MV-4-11 (cell line): ENCODE measurements at places on chromosomes 11 and 22.

DNA sequence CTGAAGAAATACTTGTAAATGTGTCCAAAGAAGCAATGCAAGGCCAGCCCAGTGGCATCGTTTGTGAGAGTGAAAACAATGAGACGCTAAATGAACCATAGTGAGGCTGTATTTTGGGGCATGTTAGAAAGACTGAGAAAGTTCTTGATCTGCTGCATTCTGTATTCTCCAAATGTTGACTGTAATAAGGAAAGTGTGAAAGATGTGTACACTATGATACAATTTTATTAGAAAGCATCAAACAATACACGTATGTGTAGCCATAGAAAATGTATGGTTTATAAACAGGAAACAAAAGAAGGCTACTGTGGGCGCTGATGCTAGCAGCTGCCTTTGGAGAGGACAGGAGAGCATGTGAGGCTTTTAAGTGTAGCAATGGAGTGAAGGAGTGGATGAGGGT is 233.5 kb upstream of the E2F8 start:
- DNase-seq: no peak

DNA sequence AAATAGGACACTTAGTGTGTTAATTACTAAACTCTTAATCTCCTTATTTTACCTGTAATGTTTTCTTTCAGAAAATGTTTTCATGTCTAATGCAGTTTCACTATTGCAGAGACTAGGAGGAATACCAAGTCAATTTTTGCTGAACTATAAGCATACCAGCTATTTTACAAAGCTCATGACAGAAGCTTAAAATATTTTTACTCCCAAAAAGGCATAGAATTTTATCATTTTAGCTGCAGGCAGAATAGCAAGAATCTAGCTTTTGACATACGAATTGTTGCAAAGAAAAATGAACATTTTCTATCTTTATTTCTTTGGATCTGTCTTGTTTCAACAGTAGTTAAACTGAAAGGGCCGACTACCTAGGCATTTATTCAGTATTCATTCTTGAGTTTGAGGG is 366.9 kb downstream of the FAT3 start:
- no peak for DNase-seq

DNA sequence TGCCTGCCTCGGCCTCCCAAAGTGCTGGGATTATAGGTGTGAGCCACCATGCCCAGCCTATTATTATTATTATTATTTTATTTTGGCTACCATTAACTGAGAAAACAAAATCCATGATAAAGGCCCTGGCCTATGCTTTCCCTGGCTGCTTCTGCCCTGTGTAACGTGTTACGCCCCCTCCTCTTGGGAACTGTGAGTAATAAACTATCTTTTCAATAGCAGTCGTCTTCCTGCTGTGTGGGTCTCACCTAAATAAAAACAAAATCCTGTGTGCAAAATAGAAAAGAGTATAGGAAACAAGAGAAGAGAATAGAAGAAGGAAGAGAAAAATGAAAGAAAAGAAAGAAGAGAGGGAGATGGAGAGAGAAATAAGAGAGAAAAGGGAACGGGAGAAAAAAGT is 237.0 kb downstream of the MIAT start:
- no peak for DNase-seq

DNA sequence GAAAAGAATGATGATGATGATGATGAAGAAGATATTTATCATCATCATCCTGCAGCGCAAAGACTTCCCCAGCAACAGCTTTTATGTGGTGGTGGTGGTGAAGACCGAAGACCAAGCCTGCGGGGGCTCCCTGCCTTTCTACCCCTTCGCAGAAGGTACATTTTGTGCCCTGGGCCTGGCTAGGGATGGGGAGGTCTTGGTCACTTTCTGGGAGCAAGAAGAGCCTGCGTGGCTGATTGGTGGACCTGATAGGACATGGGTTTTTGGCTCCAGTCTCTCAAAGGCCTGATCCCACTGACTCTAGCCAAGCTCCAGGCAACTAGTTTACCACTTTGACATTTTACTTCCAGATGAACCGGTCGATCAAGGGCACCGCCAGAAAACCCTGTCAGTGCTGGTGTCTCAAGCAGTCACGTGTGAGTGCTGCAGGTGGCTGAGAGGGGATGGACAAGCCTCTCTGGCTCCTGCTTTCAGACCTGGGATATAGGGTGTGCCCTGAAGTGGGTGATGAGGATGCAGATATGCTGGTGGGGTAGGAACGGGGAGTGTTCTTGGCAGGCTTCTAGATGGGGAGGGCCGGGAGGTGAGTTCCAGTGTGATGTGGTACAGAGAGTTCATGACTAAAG is 5.3 kb downstream of the SIDT2 start:
- no peak for DNase-seq

DNA sequence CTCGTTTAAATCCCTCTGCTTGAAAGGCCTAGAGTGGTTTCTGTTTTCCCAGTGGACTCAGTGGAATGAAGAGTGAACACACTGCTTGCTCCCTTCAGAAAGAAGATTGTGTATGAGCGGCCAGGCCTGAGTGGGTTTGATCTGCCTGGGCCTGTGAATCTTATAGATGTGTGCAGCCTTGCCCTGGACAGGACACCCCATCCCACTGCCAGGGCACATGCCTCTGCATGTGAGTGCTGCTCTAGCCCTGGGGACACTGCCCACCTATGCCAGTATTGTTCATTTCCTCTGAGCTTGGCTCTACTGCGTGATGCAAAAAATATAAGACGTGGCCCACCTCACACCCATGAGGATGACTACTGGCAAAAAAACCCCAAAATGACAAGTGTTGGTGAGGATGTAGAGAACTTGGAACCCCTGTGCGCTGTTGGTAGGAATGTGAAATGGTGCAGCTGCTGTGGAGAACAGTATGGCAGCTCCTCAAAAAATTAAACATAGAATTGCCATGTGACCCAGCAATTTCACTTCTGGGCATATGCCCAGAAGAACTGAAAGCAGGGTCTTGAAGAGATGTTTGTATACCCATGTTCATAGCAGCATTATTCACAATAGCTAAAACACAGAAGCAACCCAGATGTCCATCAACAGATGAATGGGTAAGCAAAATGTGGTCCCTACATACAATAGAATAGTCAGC is 27.3 kb upstream of the NECTIN1 start:
- no peak for DNase-seq

GRCh38 chr11:12196308-12196707 is 85.9 kb downstream of the MICAL2 start:
- DNase-seq: no peak

DNA sequence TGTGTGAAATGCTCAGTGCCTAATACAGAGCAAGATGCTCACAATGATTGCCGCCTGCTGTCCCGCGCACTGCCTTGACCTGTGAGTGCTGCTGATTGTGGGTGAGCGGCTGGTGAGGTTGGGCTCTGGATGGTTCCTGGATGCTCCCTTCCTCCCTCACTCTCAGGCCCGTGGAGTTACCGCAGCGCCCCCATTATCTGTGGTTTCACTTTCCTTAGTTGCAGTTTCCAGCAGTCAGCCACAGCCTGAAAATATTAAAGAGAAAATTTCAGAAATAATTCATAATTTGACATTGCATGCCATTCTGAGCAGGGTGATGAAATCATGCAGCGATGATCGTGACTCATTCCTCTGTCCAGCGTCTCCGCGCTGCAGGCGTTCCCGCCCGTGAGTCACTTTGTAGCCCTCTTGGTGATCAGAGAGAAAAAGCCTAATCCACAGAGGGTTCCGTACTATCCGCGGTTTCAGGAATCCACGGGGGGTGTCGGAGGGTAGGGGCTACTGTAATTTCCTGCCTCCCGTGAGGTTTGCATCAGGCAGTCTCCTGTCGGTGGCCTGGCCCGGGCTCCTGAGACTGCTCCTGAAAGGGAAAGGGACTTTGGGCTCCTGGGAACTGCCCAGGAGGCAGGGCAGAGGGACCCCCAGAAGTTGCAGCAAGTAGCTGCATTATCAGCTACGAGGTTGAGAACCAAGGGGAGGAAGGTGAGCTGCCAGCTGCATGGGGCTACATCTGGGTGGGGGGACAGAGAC is 10.6 kb downstream of the RPL3 start:
- DNase-seq: peak; percentile 90

DNA sequence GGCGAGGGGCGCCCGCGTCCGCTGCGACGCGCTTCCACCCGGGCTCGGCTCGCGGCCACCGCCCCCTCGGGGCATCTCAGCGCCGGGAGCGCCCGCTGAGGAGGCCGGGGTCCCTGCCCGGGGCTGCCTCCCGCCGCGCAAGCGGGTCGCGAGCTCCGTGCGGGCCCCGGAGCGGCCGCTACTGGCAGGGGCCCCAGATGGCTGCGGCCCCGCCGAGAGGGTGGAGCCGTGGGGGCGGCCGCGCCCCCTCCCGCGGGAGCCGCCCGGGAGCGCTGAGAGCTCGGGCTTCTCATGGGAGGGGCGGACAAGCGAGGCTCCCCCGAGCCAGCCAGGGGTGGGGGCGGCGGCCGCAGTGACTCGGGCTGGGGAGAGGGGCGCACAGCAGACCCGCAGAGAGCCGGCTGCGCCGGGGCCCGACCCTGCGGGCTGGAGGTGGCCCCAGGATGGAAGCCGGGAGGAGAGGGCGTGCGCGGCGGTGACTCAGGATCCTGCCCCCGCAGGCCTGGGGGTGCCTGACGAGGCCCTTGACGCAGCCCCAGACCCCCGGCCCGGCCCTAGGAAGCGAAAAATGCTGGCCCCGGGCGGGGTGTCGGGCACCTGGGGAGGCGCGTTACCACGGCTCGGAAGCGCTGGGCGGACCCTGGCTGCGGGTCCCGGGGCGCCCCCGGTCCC is 603 bp upstream of the ZFTA start:
- DNase-seq: no peak

DNA sequence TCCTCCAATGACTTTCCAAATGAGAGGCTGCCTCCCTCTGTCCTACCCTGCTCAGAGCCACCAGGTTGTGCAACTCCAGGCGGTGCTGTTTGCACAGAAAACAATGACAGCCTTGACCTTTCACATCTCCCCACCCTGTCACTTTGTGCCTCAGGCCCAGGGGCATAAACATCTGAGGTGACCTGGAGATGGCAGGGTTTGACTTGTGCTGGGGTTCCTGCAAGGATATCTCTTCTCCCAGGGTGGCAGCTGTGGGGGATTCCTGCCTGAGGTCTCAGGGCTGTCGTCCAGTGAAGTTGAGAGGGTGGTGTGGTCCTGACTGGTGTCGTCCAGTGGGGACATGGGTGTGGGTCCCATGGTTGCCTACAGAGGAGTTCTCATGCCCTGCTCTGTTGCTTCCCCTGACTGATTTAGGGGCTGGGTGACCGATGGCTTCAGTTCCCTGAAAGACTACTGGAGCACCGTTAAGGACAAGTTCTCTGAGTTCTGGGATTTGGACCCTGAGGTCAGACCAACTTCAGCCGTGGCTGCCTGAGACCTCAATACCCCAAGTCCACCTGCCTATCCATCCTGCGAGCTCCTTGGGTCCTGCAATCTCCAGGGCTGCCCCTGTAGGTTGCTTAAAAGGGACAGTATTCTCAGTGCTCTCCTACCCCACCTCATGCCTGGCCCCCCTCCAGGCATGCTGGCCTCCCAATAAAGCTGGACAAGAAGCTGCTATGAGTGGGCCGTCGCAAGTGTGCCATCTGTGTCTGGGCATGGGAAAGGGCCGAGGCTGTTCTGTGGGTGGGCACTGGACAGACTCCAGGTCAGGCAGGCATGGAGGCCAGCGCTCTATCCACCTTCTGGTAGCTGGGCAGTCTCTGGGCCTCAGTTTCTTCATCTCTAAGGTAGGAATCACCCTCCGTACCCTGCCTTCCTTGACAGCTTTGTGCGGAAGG is 2.9 kb downstream of the APOC3 start:
- DNase-seq: no peak

DNA sequence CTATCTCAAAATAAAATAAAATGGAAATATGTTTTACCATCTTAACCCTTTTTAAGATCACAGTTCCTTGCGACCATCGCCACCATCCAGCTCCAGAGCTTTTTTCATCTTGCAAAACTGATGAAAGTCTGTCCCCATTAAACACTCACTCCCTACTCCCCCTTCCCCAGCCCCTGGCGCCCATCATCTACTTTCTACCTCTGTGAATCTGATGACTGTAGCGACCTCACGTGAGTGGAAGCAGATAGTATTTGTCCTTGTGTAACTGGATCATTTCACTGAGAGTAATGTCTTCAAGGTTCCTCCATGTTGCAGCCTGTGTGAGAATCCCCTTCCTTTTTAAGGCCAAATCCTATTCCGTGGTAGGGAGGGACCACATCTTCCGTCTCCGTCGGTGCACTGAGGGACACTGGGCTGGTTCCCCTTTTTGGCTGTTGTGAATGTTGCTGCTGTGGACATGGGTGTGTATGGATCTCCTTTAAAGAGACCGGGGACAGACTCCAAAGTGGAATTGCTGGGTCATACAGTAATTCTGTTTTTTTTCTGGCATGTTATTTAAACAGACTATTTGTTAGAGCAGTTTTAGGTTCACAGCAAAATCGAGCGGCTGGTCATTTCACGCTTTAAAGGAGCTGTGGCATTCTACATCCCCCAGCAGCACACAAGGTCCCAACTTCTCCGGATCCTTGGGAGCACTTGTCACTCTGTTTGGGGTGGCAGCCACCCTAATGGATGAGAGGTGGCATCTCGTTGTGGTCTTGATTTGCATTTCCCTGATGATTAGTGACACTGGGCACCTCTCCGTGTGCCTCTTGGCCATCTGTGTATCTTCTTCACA is 120.0 kb downstream of the KCNQ1 start:
- no peak for DNase-seq

- DNase-seq: no peak
Measured at GRCh38 chr11:47109727-47110246, 66.9 kb downstream of the ARFGAP2 start.

GRCh38 chr22:28597665-28598064 is 82.0 kb downstream of the TTC28 start:
- DNase-seq: no peak

DNA sequence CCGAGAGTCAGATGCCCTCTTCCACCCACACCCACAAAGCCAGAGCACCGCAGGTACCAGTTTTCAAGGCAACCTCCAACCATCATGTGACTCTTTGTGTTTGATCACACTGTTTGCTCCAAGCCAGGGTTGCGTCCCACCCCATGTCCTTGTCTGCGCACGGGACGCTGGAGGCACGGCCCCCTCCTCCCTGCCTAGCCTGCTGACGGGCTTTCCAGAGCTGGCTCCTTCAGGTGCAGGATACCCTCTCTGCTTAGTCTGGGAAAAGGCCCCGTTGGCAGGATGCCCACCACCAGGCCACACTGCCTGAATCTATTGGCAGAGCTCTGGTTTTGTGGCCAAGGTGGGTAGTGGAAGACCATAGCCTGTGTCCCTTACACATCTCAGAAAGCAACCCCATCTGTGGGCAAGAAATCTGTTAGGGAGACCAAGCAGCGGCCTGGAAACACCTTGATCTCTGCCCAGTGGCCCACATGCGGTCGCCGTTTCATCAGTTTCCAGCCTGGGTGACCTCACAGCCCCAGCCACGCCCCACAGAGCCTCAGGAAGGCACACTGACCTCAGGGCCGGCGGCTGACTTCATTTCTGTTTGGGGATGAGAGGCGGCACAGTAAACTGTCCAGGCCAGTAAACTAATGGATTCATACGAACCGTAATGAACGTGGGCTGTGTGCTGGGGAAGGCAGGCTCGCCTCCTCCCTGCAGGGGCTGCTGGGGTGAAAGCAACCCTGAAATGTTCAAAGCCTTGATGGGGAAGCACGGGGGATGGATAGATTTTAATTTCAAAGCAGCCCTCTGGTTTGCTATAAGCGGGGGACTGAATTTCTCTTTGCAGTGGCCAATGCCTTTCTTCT is 25.8 kb downstream of the CDPF1 start:
- DNase-seq: no peak

GRCh38 chr22:33188326-33188725 is 130.1 kb upstream of the SYN3 start:
- no peak for DNase-seq

- DNase-seq: no peak
Measured at GRCh38 chr11:130478204-130478701, 29.8 kb downstream of the ADAMTS15 start.

- peak; percentile 89 for DNase-seq
Measured at GRCh38 chr11:43830928-43831440, 49.6 kb upstream of the ALKBH3 start.

- no peak for DNase-seq
Measured at GRCh38 chr11:84144531-84144930, 858.4 kb upstream of the CCDC90B start.
